Cardiac muscle cell (in vitro differentiated cells and primary cell): ENCODE measurements at places on chromosomes 11 and 22.
A peak's percentile ranks its signal among the peaks of the same experiment; 100 is the strongest.

GRCh38 chr22:46165977-46166376 lies 15.7 kb downstream of the PPARA start:
- H3K27me3 ChIP-seq, result no peaks in the 10 kb centered on the region
- H3K36me3 ChIP-seq, result no peaks in the 10 kb centered on the region
- no peak overlapping the region for H3K4me3 ChIP-seq
- H3K27ac ChIP-seq, result no peak overlapping the region
- no peaks in the 10 kb centered on the region for H3K4me1 ChIP-seq

DNA sequence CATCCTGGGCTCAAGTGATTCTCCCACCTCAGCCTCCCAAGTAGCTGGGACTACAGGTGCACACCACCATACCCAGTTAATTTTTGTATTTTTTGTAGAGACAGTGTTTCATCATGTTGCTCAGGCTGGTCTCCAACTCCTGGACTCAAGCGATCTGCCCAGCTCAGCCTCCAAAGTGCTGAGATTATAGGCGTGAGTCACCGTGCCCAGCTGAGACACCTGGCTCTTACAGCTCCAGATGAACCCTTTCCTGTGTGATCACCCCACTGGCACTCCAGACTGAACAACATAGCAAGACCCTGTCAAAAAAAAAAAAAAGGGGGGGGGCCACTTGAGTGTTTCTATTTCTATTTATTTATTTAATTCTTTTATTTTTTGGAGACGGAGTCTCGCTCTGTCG lies 1.0 kb upstream of the ADSL start:
- peaks cover 12% of the 10 kb centered on the region for H3K4me1 ChIP-seq
- DNase-seq, result no peak
- H3K27me3 ChIP-seq, result no peaks in the 10 kb centered on the region
- H3K4me3 ChIP-seq, result peak overlapping the region; percentile 60
- peaks cover 14% of the 10 kb centered on the region for H3K36me3 ChIP-seq

- no peaks in the 10 kb centered on the region for H3K4me1 ChIP-seq
- H3K4me3 ChIP-seq, result no peak overlapping the region
- H3K36me3 ChIP-seq, result peaks cover 3% of the 10 kb centered on the region
- H3K27ac ChIP-seq, result no peak overlapping the region
- DNase-seq, result no peak
- no peaks in the 10 kb centered on the region for H3K27me3 ChIP-seq
These were observed 11.7 kb upstream of the DNAJB13 start for GRCh38 chr11:73939096-73939495.

DNA sequence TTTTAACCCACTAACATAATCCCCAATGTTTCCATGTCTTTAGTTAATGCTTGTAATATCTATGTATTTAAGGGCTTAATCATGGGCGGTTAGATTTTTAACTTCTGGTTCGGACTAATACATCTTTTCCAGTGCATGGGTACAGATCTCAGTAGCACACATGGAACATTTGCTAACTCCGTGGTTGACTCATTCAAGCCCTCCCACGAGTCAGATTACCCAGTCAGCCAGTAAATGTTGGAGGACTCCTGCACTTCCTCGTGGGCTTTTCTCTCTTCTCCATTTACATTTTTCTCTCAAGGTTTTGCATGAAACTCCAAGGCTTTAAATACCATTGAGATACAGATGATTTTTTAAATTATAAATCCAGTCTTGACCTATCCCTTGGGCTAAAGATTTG lies 313.9 kb downstream of the ST3GAL4 start:
- no peak overlapping the region for H3K4me3 ChIP-seq
- no peak for DNase-seq
- no peaks in the 10 kb centered on the region for H3K4me1 ChIP-seq

- no peaks in the 10 kb centered on the region for H3K36me3 ChIP-seq
- no peak overlapping the region for H3K27ac ChIP-seq
These were observed 52.8 kb downstream of the MN1 start for GRCh38 chr22:27748751-27749191.

- H3K4me1 ChIP-seq, result peaks cover 23% of the 10 kb centered on the region
- H3K36me3 ChIP-seq, result peaks cover 27% of the 10 kb centered on the region
- H3K27me3 ChIP-seq, result no peaks in the 10 kb centered on the region
- H3K27ac ChIP-seq, result no peak overlapping the region
These were observed 6.6 kb downstream of the MPPED2 start for GRCh38 chr11:30579415-30580175.

DNA sequence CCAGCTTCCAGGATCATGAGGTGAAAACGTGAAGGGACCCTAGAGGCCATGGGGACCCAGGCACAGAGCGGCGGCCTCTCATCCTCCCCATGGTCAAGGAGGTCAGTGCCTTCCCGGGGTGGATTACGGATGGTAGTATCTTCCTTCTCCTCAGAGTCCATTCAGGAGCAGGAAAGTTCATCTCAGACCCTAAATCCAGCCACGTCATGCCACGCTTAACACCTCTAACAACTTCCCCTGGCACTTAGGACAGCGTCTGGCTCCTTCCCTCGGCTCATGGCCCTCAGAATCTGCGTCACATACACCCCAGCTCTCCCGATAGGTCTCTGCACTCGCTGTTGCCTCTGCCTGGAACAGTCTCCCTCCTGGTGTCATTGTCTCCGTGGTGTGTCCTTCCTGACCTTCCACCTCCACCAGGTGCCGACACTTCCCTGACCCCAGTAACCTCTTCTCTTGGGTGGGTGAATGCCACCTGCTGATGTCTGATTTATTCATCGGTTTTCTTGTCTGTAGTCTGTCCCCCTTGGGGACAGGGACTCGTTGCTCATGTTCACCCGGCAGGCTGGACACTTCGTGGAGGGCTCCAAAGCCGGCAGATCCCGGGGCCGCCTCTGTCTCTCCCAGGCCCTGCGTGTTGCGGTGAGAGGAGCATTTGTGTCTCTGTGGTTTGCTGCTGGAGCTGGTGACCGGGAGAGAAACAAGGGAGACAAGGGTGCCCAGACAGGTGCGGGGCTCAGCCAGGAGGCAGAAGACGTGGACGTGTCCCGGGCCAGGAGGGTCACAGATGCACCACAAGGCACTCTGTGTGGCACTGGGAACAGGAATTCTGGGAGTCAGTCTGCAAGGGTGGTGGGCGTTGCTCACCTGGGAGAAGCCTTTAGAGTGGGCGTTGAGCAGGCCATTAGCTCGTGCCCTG lies 1.4 kb downstream of the MYEOV start:
- DNase-seq, result no peak
- no peak overlapping the region for H3K4me3 ChIP-seq
- H3K27ac ChIP-seq, result no peak overlapping the region

- H3K36me3 ChIP-seq, result no peaks in the 10 kb centered on the region
- H3K27ac ChIP-seq, result no peak overlapping the region
- no peaks in the 10 kb centered on the region for H3K27me3 ChIP-seq
- peaks cover 2% of the 10 kb centered on the region for H3K4me1 ChIP-seq
- H3K4me3 ChIP-seq, result no peak overlapping the region
These were observed 5.3 kb upstream of the RRAS2 start for GRCh38 chr11:14364322-14364721.

DNA sequence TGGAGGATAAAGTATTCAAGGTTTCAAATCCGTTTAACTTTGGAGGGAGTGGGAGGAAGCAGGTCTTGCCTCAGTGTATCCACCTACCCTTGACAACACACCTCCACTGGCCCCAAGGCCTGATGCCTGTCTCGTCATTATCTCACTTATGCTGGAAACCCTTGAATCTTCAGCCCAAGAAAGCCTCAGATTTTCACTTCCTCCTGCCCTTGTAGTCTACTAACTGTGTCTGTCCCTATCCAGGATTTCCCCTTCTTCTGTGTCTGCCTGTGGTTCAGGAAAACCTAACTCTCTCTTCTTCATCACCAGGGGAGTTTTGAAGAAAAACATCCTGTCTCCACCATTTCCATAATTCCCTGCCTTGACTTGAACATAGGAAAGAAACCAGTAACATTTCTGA lies 56.1 kb downstream of the SYT9 start:
- peaks cover 24% of the 10 kb centered on the region for H3K4me1 ChIP-seq
- no peak overlapping the region for H3K4me3 ChIP-seq
- no peak overlapping the region for H3K27ac ChIP-seq
- DNase-seq, result no peak

GRCh38 chr11:1862588-1863351 lies 9.9 kb downstream of the LSP1 start:
- H3K4me1 ChIP-seq, result no peaks in the 10 kb centered on the region
- no peaks in the 10 kb centered on the region for H3K36me3 ChIP-seq

- H3K36me3 ChIP-seq, result no peaks in the 10 kb centered on the region
- H3K4me1 ChIP-seq, result peaks cover 10% of the 10 kb centered on the region
- H3K4me3 ChIP-seq, result no peak overlapping the region
- H3K27ac ChIP-seq, result no peak overlapping the region
- H3K27me3 ChIP-seq, result no peaks in the 10 kb centered on the region
These were observed 33.4 kb downstream of the ZBTB16 start for GRCh38 chr11:114092953-114093352.

DNA sequence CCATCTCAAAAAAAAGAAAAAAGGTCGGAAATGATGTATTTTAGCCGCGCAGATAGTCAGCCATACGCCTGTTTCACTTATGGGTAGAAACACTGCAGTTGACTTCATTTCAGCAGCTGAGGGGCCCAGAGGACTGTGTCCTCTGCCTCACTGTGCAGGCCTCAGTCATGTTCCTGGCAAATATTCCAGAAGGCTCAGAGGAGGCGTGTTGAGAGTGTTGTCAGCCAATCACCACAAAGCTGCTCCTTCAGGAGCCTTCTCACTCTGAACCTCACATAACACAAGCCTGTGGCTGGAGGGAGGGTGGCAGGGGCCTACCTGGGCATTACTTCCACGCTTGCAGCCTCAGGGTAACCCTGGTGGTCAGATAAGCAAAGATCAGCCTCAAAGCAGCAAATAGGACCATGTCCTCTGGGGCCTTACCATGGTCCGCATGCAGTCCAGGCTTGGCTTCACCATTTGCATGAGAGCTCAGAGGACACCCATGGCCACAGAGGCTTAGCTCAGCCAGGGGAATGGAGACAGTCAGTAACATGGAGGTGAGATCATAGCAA lies 17.3 kb upstream of the TREH start:
- peak; percentile 30 for DNase-seq
- no peaks in the 10 kb centered on the region for H3K27me3 ChIP-seq
- H3K4me3 ChIP-seq, result no peak overlapping the region
- H3K4me1 ChIP-seq, result no peaks in the 10 kb centered on the region
- no peak overlapping the region for H3K27ac ChIP-seq

GRCh38 chr22:19879643-19879991 lies 24.9 kb upstream of the GNB1L start:
- H3K4me3 ChIP-seq, result no peak overlapping the region
- no peak for DNase-seq
- H3K27me3 ChIP-seq, result no peaks in the 10 kb centered on the region
- H3K36me3 ChIP-seq, result no peaks in the 10 kb centered on the region
- no peak overlapping the region for H3K27ac ChIP-seq

GRCh38 chr22:46931881-46932280 lies 169.4 kb downstream of the TBC1D22A start:
- DNase-seq, result no peak

- no peaks in the 10 kb centered on the region for H3K27me3 ChIP-seq
- DNase-seq, result peak; percentile 87
- H3K4me1 ChIP-seq, result peaks cover 10% of the 10 kb centered on the region
- no peaks in the 10 kb centered on the region for H3K36me3 ChIP-seq
- peak within 1 kb of the TSS; percentile 50 for H3K4me3 ChIP-seq
- peak within 1 kb of the TSS; percentile 14 for H3K27ac ChIP-seq
These were observed at the start of gene MACROD1 for GRCh38 chr11:64165842-64166635. Gene MACROD1, minus strand, starts transcription at chr11:64166113. Its CDS starts 119 bp downstream, at chr11:64165994.

DNA sequence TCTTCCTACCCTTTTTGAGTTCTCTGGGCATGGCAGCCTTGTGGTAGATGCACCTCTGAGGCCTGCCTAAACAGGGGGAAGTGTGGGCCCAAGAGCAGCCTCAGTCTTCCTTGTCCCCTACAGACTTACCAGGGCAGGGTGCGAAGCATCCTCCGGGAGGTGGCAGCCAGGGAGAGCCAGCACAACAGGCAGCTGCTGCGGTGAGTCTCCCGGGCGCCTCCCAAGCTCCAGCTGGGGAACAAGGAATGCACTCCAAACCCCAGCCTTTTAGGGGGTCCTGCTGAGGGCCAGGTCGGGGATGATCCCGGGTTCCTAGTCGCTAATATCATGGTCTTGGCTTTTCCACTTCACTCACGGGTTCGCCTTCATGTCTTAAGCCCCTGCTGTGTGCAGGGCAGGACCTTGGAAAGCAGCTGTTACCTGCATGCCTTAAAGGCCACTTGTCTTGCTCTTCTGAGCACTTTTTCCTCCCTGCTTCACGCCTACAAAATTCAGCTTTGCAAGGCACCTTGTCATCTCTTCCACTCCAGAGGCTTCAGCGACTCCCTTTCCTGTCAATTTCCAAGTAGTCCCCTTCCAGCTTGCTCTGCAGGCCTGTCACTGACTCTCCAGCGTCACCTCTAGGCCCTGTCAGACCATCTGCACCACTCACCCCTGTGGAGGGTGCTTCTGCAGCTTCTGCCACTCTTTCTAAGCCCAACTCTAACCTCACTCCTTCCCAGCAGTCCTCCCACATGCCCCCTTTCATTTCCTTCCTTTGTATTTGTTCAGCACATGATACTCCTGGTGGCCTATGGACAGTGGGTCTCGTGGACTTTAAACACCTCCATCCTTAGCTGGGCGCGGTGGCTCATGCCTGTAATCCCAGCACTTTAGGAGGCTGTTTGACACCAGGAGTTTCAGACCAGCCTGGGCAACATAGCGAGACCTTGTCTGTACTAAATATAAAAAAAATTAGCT lies 57.0 kb downstream of the PISD start:
- peak; percentile 45 for DNase-seq
- no peak overlapping the region for H3K27ac ChIP-seq
- H3K4me1 ChIP-seq, result peaks cover 8% of the 10 kb centered on the region
- H3K36me3 ChIP-seq, result no peaks in the 10 kb centered on the region
- no peaks in the 10 kb centered on the region for H3K27me3 ChIP-seq

DNA sequence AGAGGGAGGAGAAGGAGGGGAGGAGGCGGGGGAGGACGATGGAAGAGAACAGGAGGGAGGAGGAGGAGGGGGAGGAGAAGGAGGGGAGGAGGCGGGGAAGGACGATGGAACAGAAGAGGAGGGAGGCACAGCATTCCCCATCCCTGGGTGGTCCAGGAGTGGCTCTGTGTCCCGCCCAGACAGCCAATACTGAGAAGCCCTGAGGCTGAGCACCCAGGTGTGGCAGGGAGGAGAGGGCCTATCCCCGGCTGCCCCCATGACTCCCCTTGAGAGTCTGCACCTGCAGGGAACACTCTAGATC lies 717 bp downstream of the MRGPRE start:
- H3K27ac ChIP-seq, result no peak overlapping the region
- no peak overlapping the region for H3K4me3 ChIP-seq
- H3K27me3 ChIP-seq, result no peaks in the 10 kb centered on the region
- no peaks in the 10 kb centered on the region for H3K36me3 ChIP-seq

GRCh38 chr22:34623580-34623979 lies 442.4 kb upstream of the ISX start:
- no peaks in the 10 kb centered on the region for H3K4me1 ChIP-seq
- H3K27ac ChIP-seq, result no peak overlapping the region
- H3K4me3 ChIP-seq, result no peak overlapping the region
- no peaks in the 10 kb centered on the region for H3K36me3 ChIP-seq
- no peaks in the 10 kb centered on the region for H3K27me3 ChIP-seq
- no peak for DNase-seq
